ENCODE measurements at places on chromosomes 11 and 22.

DNA sequence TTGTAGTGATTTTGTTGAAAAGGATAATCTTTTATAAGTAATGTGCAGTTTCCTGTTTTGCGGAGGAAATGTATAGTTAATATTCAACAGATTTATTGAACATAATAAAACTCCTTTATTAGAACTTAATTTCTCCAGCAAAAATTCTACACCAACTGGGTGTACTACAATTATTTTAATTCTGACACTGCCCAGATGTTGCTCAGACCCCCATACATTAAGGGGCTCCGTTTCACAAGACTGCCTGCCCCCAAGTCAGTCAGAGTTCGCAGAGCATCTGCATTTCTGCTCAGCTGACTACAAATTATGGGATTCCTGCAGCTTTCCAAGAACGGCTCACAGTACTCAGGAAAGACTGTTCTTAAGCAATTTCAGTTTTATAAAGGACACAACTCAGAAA, 6.2 kb downstream of the CEP57 start:
- DNase-seq, result no peak

DNA sequence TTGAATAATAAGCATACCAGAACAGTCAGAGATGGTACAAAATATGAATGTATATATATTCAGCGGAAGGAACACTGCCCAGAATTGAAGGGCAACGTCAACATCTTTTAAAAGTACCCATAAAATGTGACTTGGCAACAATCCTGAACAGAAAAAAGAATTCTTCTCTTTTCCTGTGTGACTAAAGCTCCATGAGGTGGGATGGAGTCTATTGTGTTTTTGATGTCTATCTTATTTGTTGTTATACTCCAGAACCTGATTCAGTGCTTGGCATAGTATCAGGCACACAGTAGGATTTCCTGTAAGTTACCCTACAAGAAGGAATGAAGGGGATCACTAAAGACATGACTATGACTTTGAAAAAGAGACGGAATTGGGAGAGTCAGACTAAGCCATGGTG, 10.3 kb downstream of the LDLRAD3 start:
- DNase-seq, result no peak

- no peak for DNase-seq
These were observed 4.2 kb downstream of the SCGB1A1 start for GRCh38 chr11:62423012-62423411.

DNA sequence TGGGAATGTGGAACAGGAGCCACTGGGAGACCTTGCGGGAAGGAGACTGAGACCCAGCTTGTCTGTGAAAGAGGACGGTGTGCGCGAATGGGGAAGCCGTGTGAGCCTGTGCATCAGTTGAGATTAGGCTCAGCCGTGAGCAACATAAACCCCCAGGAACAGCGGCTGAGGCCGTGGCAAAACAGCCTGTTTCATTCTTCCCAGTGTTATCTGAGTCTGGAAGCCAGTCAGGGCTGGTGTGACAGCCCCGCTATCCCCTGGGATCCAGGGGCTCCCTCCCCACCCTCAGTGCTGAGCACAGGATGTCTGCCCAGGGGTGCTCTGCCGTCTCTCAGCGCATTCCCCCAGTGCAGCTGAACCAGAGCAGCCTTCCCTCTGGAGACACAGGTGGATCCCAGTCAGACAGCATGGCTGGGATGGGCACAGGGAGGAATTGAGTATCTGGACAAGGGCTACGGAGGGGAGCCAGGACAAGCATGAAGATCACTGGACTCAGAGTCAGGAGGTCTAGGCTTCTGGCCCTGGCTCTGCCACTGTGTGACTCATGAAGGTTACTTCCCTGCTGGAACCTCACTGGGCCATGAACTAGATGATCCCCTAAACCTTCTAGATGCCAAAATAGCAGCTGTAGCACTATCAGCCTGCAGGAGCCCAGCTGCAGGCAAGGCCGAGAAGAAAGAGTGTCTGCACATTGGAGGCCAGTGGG, 8.6 kb downstream of the OAF start:
- DNase-seq, result no peak

GRCh38 chr22:46638601-46639431, 18.6 kb downstream of the GRAMD4 start:
- DNase-seq, result no peak

DNA sequence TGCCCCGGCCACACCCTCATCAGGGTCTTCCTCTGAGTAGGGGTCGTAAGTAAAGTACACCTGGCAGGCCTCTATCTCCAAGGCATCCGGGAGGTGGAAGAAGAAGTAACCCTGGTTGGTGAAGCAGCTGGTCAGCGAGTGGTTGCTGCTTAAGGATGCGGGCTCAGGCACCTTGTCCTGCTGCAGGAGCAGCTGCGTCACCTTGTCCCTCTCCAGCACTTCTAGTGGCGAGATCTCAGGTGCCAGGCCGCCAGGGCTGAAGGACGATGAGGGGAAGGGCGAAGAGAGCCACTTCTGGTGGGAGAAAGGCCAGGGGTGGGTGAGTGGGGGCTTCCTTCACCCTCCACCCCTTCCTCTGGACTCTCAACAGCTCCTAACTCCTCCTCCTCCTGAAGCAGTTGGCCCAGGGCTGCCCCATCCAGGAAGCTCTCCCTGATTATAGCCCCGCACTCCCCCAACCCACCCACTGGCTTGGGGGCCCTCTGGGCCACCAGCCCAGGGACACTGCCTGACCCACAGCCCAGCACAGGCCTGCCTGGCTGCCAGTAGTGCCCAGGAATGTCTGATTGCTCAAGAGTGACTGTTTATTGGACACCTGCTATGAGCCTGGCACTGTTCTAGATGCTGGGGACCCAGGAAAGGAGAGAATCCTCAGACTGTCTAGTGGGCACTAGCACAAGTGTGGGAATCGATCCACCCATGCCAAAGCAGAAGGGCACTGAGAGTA, 19.2 kb upstream of the TMPRSS6 start:
- DNase-seq, result no peak

- no peak for DNase-seq
These were observed 182.4 kb upstream of the LARGE1 start for GRCh38 chr22:34102633-34103032.

GRCh38 chr11:35292279-35292678, 127.1 kb downstream of the SLC1A2 start:
- no peak for DNase-seq
